Hair follicle dermal papilla cell (primary cell): ENCODE measurements at places on chromosomes 6 and 20. TPM values are rescaled to one million over a fixed set of nuclear protein-coding genes. Genes with fewer than 3 reads are reported as not detected.

The AVP gene
- not detected in 2 replicates for total RNA-seq

The PRELID3B gene
- 57.1 and 59.6 TPM in 2 replicates for total RNA-seq

The MYMX gene
- not detected in 2 replicates for total RNA-seq

The SEC63 gene
- 23.4 and 36.0 TPM in 2 replicates for total RNA-seq

The GTSF1L gene
- not detected in 2 replicates for total RNA-seq

The PTK6 gene
- total RNA-seq, result under 0.01 and 0.12 TPM in 2 replicates

The RNF8 gene
- total RNA-seq, result 11.9 and 13.8 TPM in 2 replicates

The SEMG1 gene
- not detected in 2 replicates for total RNA-seq

The MLN gene
- total RNA-seq, result not detected in 2 replicates

The F13A1 gene
- 0.12 and 1.1 TPM in 2 replicates for total RNA-seq

The OPRM1 gene
- total RNA-seq, result not detected in 2 replicates

The PRSS35 gene
- total RNA-seq, result 0.81 and 1.3 TPM in 2 replicates

The NELFCD gene
- 66.8 and 70.9 TPM in 2 replicates for total RNA-seq

The OXT gene
- total RNA-seq, result not detected in 2 replicates

The FLRT3 gene
- total RNA-seq, result 0.85 and 2.8 TPM in 2 replicates

The PHACTR3 gene
- 5.2 and 9.4 TPM in 2 replicates for total RNA-seq

The FBXO9 gene
- 39.4 and 40.7 TPM in 2 replicates for total RNA-seq

The OPN5 gene
- not detected in 2 replicates for total RNA-seq

The SNX3 gene
- 121 and 133 TPM in 2 replicates for total RNA-seq

The BFSP1 gene
- 1.5 and 2.3 TPM in 2 replicates for total RNA-seq

The FRMD1 gene
- total RNA-seq, result not detected in 2 replicates

The DOK5 gene
- total RNA-seq, result 21.3 and 22.3 TPM in 2 replicates

The EYS gene
- under 0.01 TPM in 2 replicates for total RNA-seq

The BPI gene
- total RNA-seq, result not detected in 2 replicates

The TBXT gene
- not detected in 2 replicates for total RNA-seq

The SAMD3 gene
- total RNA-seq, result 0.61 and 0.65 TPM in 2 replicates

The FRK gene
- total RNA-seq, result 1.6 and 1.9 TPM in 2 replicates

The PEX3 gene
- total RNA-seq, result 17.2 and 18.2 TPM in 2 replicates

The B3GALT4 gene
- 10.6 and 12.8 TPM in 2 replicates for total RNA-seq

The RALY gene
- total RNA-seq, result 57.4 and 59.0 TPM in 2 replicates

The PBOV1 gene
- not detected in 2 replicates for total RNA-seq

The DDX43 gene
- 0.81 and 1.8 TPM in 2 replicates for total RNA-seq

The MTHFD1L gene
- 49.0 and 51.5 TPM in 2 replicates for total RNA-seq

The WFDC12 gene
- not detected in 2 replicates for total RNA-seq

The MDFI gene
- total RNA-seq, result 0.49 TPM in 1 of 2 replicates, not detected in the other

The CASS4 gene
- total RNA-seq, result 1.8 and 2.7 TPM in 2 replicates

The MOG gene
- total RNA-seq, result not detected in 2 replicates

The HRH3 gene
- not detected in 2 replicates for total RNA-seq

The FAM209B gene
- total RNA-seq, result 0.36 TPM in 1 of 2 replicates, not detected in the other

The ASIP gene
- total RNA-seq, result 0.32 TPM in 1 of 2 replicates, not detected in the other

The HLA-DPB1 gene
- 10.9 and 18.3 TPM in 2 replicates for total RNA-seq

The CTAGE9 gene
- total RNA-seq, result not detected in 2 replicates

The ADGRB3 gene
- total RNA-seq, result 0.61 and 2.1 TPM in 2 replicates

The BTN1A1 gene
- total RNA-seq, result not detected in 2 replicates

The MOCS1 gene
- 11.7 and 12.2 TPM in 2 replicates for total RNA-seq

The ELOVL2 gene
- 0.65 and 0.85 TPM in 2 replicates for total RNA-seq

The GHRH gene
- not detected in 2 replicates for total RNA-seq

The HCRTR2 gene
- total RNA-seq, result not detected in 2 replicates

The DNAH8 gene
- total RNA-seq, result under 0.01 TPM in 1 of 2 replicates, not detected in the other

The RBM24 gene
- 1.7 and 3.1 TPM in 2 replicates for total RNA-seq

The BEND6 gene
- 18.2 and 20.8 TPM in 2 replicates for total RNA-seq

The SLC22A23 gene
- total RNA-seq, result 10.7 and 20.4 TPM in 2 replicates

The LRFN2 gene
- not detected in 2 replicates for total RNA-seq

The CRISP2 gene
- not detected in 2 replicates for total RNA-seq

The MYL9 gene
- total RNA-seq, result 111 and 160 TPM in 2 replicates
